ENCODE measurements at places on chromosomes 12 and 14.

- no peak for DNase-seq
Measured at GRCh38 chr12:89087149-89087825, 265.0 kb downstream of the DUSP6 start.

DNA sequence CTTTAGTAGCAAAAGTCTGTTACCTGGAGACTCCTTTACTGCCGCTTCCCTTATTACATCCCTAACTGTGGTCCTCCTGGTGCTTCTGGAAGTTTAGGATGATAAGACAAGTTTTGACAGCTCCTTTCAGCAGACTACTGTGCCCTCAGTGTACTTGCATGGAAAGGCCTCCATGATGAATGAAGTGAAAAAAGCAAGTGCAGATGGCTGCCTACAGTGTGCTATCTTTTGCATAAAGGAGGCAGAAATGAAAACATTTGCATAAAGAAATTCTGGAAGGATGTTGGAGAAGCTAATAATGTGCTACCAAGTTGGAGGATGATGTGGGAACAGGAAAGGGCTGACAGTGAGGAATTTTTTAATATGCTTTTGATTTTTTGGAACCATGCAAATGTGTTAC lies 4.5 kb downstream of the TCTN2 start:
- DNase-seq = no peak

DNA sequence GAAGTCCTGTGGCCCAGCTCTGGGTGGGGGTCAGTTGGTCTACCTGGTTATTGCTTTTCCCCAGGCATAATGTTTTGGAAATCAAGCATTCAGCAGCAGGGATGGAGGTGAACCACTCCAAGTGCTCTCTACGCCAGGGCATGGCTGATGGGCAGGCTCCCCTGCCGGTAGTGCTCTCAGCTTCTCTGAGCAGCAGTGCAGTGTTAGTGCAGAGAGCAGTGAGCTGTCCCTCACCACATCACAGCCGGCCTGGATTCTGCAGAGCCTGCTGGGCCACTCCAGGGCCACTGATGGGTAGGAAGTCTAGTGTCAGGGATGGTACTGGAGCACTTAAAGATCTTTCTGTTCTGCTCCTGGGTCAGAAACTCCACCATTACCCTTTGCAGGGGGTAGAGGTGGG lies 151.1 kb downstream of the CALM1 start:
- no peak for DNase-seq

- DNase-seq = no peak
Measured at GRCh38 chr14:42994051-42994736, 1387.5 kb downstream of the LRFN5 start.

- DNase-seq = no peak
Measured at GRCh38 chr14:88002421-88003075, 2.4 kb upstream of the GPR65 start.

DNA sequence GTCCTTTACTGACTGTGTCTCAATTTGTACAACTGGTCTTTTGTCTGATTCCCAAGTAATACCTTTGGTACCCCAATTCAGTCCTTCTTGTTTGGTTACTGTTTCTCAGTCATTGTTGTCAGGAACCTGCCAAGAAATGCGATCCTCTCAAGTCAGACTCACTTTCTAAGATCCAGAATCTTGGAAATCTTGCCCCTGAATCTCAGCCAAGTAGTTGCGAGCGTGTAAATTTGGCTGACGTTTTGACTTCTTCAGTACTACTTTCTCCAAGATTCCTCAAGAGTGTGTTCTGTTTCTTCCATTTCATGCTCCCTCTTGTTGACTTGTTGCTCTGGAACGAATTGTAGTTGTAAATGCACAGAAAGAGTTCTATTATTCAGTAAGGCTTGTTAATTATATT lies 114.0 kb downstream of the MSRB3 start:
- DNase-seq = no peak

- DNase-seq = no peak
Measured at GRCh38 chr12:14307004-14307403, 58.5 kb upstream of the ATF7IP start.

GRCh38 chr12:121113057-121113456 lies 19.6 kb upstream of the P2RX7 start:
- no peak for DNase-seq

GRCh38 chr12:41681898-41682297 lies 462.8 kb downstream of the GXYLT1 start:
- no peak for DNase-seq
